Heart left ventricle (tissue), 16 donors: ENCODE measurements at places on chromosomes 6 and 20.
A peak's percentile ranks its signal among the peaks of the same experiment; 100 is the strongest.

GRCh38 chr6:7228662-7229375 lies 84.2 kb downstream of the SSR1 start:
- no peak for DNase-seq

DNA sequence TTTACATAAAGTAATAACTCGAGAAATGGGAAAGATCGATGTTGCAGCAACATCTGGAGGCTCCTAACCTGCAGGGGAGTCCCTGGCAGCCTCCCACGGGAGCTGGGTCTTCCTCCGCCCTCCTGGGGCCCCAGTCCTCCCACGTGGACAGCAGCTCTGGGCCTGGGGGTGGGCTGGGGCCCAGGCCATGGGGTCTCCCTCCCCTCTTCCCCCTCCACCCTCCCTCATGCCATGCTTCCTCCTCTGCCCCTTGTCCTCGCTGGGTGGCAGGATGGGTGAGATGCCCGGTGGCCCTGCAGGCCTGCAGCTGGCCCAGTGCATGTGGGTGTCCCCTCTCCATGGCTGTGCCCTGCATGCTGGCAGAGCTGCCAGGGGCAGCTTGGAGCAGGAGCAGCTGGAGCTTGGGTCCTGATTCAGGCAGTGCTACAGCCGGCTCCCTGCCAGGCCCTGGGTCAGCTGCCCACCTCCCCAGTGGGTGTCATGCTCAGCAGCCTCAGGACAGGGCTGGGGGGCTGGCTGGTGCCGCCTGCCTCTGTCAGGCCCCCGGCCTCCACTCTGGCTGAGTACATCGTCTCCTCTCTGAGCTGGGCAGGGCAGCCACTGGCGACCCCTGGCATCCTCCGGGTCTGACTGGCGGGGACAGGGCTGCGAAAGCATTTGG lies 48.9 kb upstream of the BHLHE23 start:
- DNase-seq, result peak; percentile 49

GRCh38 chr20:54091120-54091480 lies 20.7 kb upstream of the BCAS1 start:
- DNase-seq, result no peak

GRCh38 chr6:168099201-168100010 lies 20.4 kb upstream of the FRMD1 start:
- DNase-seq, result no peak

DNA sequence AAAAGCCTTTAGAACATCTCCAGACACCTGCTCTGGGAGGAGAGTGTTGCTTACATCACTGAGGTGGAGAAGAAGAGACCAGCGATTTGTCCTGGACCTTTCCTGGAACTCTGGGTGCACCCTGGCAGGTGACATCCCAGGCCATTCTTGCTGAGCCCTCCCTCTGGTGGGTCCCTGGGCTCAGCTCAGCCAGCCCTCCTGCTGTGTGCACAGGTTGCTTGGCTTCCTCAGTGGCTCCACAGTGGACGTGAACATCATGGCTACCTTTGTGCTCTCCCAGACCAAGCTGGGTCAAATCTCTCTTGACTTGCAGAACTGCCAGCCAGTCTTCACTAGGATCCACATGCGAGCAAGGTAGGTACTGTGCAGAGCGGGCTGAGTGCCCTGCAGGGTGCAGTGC lies 19.9 kb upstream of the BPIFA2 start:
- DNase-seq, result no peak

GRCh38 chr6:151389618-151390275 lies 1.6 kb downstream of the ZBTB2 start:
- peak; percentile 77 for DNase-seq

- no peak for DNase-seq
These were observed 1.1 kb upstream of the PHACTR1 start for GRCh38 chr6:12715437-12715836.

DNA sequence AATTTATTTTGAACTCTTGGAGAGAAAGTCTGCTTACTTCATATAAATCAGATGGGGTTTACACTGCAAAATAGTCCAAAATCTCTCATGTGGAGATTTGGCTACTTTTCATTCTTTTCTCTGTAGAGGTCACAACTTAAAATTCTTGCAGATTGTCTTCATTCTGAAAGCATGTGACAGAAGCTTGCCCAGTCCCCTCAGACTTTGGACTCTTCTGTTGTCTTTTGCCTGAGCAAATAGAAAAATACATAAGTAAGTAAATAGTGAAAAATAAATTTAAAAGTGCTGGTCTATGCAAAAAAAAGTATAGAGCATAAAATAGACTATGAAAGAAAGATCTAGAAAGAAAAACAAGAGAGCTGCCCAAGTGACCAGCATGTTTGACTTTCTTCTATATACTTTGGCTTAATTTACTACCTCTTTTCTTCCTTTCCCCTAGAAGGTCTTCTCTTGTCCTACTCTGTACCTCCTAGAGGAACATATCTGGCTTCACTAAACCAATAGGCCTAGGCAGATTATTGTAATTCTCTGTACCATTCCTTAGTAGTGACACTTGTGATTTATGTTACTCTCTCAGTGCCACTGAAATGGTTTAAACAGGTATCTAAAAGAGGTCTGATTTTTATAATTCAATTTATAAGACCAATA lies 260.9 kb downstream of the TENT5A start:
- no peak for DNase-seq

DNA sequence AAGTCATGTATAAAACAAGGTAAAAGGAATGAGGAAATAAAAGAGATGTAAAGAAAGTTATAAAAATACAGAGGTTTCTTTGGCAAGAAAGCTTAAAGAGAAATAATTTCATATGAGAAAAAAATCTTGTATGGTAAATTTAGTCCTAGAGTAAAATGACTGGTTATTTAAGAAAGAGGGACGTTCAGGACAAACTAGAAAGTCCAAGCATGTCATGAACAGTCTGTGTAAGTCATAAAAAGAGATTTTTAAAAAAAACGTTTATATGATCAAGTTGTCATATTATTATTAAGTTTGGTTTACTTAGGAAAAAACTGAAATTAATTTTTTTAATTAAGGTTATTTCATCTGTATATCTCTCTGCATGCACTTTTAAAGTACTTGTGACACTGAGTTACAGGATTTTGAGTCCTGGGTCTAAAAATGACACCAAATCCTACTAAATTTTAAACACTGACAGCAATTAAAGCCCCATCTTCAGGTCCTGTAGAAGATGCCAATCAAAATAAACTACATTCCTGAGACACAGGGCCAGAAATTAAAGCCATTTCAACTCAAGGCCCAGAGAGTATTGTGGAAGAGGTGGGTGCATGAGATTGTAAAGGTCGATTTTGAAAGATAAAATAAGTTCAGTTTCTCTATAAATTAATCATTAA lies 62.4 kb downstream of the AGPAT4 start:
- DNase-seq, result no peak

DNA sequence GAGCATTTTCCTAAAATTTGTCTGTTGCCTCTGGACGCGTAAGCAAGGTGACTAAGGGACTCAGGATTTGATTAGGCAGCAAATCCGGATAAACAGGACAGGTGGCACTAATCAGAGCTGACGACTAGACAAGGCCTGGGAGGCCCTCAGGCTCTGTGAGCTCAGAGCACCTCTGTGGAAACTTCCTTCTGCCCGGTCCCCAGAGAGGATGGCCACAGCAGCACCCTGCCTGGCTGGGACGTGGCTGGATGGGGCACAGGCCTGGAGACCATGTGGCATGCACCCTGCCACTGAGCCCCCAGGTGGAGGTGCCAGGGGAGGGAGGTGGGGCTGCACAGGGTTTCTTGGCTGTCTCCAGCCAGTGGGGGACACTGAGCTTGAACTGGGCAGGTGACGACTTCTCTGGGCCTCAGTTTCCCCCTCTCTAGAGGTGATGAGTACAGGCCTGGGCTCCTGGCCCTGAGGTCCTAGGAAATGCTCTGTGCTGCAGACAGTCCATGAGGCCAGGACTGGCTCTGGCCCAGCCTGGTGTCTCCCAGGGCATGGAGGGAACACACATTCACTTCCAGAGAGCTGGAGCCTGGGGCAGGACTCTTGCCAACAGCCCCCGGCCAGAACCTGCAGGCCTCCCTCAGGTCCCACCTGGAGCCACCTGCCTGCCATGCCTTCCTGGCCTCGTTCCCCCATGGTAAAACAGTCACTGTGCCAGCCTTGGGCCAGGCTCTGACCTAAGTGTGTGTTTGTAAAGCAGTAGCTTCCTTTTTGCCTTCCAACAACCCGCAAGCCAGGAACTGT lies 39.6 kb upstream of the STX16 start:
- DNase-seq, result peak; percentile 31

DNA sequence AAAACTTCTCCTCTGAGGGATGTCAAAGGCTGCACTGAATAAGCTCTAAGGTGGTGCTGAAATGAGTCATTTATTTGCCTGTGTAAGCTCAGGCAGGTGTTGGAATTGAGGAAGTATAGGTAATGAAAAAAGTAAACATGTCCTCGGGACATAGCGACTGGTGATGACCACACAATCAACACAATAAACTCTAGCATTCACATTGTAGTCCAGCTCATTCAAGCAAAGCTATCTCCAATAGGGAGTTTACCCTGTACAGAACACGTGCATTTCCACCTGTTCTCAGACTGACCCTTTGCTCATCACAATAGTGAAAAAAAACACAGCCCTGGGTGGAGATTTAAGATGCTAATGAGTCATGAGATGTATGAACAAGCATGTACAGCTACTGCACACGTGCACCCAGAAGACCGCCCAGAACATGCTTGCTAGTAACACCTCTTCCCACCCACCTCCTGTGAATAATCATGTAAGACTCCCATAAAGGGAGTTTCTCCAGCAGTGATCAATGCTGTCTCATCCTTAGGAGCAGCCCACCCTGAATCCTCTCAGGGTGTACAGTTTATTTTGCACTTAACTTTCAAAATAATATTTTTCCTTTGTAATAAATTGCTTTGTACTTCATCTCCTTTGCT lies 33.0 kb upstream of the POU5F1 start:
- DNase-seq, result no peak
